ENCODE measurements at places on chromosomes 5 and 9.

GRCh38 chr5:135834639-135835529 lies at the start of gene SLC25A48:
SLC25A48 (plus strand) TSS chr5:135834663; CDS start chr5:135834848, 185 bp downstream.
- DNase-seq, result no peak

DNA sequence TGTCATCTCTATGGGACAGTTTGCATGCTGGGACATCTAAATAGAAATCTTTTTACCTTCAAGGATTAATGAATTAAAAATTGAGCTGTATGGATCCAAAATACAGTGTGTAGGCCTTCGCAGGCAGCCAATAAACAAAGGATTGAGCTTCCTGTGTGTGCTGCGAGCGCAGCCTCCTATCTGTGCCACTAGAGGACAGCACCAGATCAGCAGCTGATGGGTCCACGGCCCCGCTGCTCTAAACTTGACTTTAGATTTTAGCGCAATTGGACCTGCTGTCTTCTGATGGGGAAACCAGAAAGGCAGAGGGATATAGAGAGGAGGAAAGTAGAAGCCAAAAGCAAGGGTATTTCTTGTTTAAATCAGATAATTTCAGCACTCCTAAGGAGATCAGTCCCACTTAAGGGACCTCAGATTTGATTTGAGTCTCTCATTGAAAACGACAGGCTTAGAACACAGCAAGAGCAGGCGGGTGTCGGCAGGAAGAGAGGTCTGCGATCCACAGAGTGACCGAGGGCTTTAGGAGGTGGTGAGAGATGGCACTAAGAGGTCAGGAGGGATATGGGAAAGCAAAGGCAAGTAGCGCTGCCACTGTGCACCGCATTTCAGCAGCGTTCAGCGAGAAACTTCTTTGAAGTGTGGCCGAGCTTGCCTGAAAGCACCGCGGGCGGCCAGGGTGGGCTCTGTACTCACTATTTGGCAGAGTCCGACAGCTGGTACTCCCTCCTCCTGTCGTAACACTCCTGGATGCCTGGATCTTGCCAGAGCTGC lies 214.3 kb downstream of the GNA14 start:
- DNase-seq, result peak; percentile 60

GRCh38 chr9:70352802-70353201 lies 61.7 kb downstream of the KLF9 start:
- peak; percentile 9 for DNase-seq

GRCh38 chr5:10452768-10453331 lies 11.2 kb downstream of the ROPN1L start:
- peak; percentile 19 for DNase-seq

GRCh38 chr9:121268851-121269641 lies 1.1 kb downstream of the GSN start:
- no peak for DNase-seq

Data from CD4-positive, alpha-beta T cell treated with Interleukin-17A for 4 hours (primary cell).